ENCODE measurements at places on chromosomes 2 and 18.
A peak's percentile ranks its signal among the peaks of the same experiment; 100 is the strongest.

DNA sequence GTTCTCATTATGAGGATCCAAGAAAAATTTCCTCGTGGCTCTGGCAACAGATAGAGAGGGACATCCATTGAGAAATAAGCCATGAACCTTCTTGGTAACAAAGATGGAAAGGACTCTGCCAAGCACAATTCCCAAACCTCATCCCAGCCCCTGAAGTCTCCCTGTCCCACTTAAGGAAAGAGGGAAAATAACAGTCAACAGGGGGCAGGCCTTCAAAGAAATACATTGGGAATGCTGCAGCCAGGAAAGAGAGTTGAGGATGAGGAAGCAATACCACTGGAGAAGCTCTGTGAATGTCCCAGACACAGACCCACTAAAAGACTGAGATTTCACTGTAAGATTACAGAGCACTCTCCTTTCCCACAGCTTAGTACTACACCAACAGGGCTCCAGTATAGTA lies 93.2 kb downstream of the CD226 start:
- DNase-seq, result no peak

DNA sequence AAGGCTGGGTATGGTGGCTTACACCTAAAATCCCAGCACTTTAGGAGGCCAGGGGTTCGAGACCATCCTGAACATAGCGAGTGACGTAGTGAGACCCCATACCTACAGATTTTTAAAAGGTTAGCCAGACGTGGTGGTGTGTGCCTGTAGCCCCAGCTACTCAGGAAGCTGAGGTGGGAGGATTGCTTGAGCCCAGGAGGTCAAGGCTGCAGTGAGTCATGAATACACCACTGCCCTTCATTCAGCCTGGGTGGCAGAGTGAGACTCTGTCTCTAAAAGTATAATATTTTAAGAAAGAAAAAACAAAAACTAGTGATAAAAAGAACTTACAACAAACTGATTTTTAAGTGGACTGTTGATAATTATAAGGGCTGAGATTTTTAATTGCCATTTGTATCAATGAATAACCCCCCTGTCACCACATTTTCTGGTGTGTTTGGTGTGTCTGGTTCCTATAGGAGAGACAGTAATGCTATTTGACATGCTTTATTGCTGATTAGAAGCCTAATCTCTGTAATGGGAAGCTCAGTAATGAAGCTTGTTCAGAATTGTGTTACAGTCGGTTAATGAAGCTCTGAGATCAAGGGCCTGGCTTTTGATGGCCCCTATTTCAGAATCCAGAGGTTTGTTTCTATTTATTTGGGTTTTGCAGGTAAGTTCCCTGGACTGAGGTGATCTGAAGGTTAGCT lies 147.0 kb downstream of the NEDD4L start:
- DNase-seq, result no peak

GRCh38 chr2:71878626-71879508 lies 268.8 kb downstream of the CYP26B1 start:
- no peak for DNase-seq

GRCh38 chr18:3665780-3666525 lies 216.0 kb downstream of the TGIF1 start:
- peak; percentile 74 for DNase-seq
